Stimulated activated CD8-positive, alpha-beta memory T cell treated with anti-CD3 and anti-CD28 coated beads, Interleukin-4, amount 100 ng/mL, for 1 hour (primary cell): ENCODE measurements at places on chromosomes 7 and 10.

DNA sequence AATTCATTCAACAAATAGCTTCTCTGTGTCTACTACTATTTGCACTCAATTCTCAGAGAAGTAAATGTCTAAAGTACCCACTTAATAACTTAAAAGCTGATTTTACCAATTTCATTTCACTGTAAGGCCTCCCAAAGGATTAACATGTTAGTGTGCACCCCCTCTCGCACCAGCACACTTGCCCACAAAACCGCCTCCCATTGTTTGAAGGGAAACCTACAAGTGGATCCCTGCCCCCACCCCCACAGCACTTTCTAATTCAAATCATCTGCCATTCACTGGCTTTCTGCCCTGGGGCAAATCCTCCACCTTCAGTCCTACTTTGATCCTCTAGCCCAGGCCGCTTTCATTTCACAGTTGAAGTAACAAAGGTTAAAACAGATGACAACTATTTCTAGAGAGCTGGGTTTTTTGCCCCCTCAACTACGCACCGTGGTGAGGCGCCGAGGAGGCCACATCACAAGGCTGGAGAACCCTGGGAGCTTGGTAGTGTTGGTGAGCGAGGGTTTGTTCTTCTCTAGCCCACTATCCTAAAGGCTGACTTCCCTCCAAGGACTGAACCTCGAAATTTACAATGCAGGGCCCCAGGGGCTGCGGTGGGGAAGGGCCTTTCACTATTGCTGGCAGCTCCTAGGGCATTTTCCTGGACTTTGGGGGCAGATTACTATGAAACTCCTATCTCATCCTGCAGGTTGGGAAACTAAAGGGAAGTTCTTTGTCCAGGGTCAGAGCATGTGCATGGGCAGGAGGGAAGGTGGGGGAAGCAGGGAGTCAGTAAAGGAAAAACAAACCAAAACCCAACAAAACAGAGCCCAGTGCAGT is 517.4 kb upstream of the ZMIZ1 start:
- DNase-seq, result no peak

GRCh38 chr7:35839860-35840854 is 39.3 kb downstream of the SEPTIN7 start:
- DNase-seq, result no peak

GRCh38 chr7:41421056-41421455 is 281.8 kb downstream of the INHBA start:
- no peak for DNase-seq

DNA sequence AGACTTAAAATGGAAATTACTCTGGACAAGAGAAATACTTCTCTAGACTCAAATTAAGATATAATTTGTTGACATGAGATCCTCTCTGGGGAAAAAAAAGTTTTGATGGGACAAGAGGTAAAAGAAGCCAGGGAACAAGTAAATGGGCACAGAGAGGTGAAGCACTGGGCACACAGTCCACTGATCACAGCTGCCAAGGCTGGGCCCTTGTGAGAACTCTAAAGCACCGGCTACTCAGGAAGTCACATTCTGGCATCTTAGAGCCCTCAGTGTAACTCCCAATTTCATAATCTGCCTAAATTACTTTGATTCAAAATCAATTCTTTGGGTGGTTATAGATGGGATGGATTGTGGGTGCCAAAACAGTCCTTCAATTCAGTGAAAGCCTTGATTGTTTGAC is 123.2 kb upstream of the CACNA2D1 start:
- no peak for DNase-seq

DNA sequence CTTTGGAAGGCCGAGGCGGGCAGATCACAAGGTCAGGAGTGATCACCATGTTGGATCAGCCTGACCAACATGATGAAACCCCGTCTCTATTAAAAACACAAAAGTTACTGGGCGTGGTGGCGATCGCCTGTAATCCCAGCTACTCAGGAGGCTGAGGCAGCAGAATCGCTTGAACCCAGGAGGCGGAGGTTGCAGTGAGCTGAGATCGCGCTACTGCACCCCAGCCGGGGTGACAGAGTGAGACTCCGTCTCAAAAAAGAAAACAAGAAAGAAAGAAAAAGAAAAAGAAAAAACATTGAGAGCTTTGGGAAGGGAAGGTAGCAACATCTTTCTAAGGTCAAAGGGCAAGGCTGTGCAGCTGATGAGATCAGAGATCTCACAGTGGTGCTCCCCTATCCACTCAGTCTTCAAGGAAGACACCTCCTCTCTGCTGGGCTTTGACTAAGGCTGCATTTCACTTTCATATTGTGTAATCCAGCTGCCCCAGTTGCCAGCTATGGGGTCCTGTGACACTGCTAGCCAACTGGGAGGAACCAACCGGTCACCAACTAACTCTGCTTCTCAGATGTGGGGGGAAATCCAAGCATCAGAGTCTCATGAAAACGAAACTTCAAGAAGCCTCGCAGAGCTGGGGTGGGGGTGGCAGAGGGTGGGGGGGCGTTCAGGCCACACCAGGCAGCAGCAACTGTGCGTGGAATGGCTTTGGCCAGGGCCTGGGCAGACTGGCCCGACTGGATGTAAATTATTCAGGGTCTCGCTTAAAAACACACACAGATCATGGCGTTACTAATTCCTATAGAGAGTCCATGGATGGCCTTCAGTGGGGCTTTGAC is 1.5 kb downstream of the IL15RA start:
- no peak for DNase-seq

- no peak for DNase-seq
Measured at GRCh38 chr7:31734456-31734855, 47.4 kb downstream of the PPP1R17 start.

- DNase-seq, result no peak
Measured at GRCh38 chr7:45456747-45457524, 117.2 kb upstream of the ADCY1 start.

DNA sequence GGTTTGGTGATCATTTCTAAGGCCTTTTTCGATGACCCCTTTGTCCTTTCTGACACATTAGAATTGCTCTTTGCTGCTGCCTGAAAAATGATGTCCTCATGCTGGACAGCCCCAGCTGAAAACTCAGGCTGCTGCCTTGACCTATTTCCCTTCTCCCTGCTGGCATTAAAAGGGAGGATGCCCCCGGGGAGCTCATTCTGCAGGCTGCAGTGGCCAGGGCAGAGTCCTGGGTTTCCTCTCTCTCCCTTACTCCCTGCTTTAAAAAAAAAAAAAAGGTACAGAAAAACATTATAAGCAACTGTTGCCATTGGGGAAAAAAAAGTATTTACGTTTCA is 35.4 kb downstream of the LRRC4 start:
- DNase-seq, result no peak

GRCh38 chr7:40873248-40873647 is 738.4 kb downstream of the SUGCT start:
- DNase-seq, result no peak

DNA sequence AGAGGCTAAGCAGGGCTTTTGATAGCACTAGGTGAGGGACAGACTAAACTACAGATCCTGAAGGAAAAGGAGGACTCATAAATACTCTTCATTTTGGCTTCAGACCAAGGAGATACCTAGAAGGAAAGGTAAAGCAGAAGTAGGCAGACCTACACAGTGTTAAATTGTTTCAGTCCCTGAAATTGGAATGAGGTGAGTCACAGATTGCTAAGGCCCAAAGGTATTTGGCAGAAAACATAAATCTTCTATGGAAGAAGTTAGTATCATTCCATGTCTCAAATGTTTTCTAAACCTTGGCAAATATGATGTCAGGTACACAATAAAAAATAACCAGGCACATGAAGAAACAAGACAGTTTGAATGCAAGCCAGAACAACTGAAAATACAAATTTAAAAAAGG is 30.0 kb downstream of the MTERF1 start:
- DNase-seq, result no peak

DNA sequence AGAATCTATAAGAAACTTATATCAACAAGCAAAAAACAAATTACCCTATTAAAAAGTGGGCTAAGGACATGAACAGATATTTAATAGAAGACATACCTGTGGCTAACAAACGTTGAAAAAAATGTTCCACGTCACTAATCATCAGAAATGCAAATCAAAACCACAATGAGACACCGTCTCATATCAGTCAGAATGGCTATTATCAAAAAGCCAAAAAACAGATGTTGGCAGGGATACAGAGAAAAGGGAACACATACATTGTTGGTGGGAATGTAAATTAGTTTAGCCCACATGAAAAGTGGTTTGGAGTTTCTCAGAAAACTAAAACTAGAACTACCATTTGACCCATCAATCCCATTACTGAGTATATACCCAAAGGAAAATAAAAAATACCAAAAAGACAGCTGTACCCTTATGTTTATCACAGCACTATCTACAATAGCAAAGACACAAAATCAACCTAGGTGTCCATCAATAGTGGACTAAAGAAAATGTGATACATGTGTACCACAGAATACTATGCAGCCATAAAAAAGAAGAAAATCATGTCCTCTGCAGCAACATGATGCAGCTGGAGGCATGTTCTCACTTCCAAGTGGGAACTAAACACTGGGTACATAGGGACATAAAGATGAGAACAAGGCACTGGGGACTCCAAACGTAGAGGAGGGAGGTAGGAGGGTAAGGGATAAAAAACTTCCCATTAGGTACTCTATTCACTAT is 83.8 kb upstream of the TMEM168 start:
- DNase-seq, result no peak

- no peak for DNase-seq
Measured at GRCh38 chr7:95927756-95928155, 155.4 kb downstream of the DYNC1I1 start.

- no peak for DNase-seq
Measured at GRCh38 chr10:74909670-74910069, 83.3 kb downstream of the KAT6B start.

- DNase-seq, result no peak
Measured at GRCh38 chr7:30470163-30470770, 8.3 kb downstream of the NOD1 start.

- DNase-seq, result no peak
Measured at GRCh38 chr7:140084972-140085371, 22.2 kb upstream of the PARP12 start.

GRCh38 chr7:51134013-51134441 is 182.6 kb downstream of the COBL start:
- DNase-seq, result no peak

GRCh38 chr10:72503241-72503640 is 122.6 kb downstream of the MICU1 start:
- no peak for DNase-seq

- no peak for DNase-seq
Measured at GRCh38 chr10:131143425-131144165, 167.9 kb downstream of the TCERG1L start.

GRCh38 chr10:125344573-125345171 is 184.3 kb upstream of the CTBP2 start:
- no peak for DNase-seq

GRCh38 chr7:106258789-106259188 is 26.0 kb downstream of the NAMPT start:
- DNase-seq, result no peak

GRCh38 chr10:117675514-117676055 is 133.0 kb downstream of the EMX2 start:
- no peak for DNase-seq

DNA sequence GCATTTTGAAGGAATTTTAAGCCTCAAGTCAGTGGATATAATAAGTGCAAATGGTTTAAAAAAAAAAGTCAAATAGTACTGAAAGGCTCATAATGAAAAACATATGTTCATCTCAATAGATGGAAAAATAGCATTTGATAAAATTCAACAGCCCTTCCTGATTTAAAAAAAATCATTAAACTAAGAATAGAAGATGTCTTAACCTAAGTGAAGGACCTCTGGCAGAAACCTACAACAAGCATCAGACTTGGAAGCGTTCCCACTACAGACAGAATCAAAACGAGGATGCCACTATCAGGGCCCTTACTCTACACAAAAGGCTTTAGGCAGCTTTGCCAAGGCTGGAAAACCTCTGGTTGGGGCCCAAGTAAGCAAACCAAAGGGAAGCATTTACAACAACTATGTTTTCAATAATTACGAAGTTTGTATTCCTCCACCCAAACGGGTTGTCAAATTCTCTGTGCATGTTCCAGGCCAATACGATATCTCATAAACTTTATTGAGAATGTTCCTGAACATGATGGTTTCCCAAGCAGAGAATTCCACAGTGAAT is 45.1 kb downstream of the CYTH3 start:
- DNase-seq, result no peak

DNA sequence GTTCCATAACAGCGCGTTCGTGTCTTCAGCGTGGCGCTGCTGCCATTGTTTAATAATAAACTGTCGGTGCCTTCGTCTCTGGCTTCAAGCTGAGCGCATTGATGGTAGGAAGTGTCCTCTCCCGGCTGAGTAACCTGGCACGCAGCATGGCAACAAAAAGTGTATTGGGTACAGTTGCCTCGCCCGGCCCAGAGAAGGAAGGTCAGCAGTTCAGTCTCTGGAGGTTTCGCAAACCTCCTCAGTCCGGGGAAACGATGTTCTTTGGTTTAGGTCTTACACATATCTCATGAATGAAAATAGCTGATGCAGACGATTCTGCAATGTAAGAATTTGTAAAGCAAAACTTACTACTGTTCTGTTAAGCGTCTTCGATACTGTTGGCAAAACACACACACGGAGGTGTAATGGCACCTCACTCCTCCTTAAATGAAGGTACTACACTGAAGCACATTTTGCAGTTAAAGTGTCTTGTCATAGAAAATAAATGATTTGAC is 739 bp upstream of the CCDC186 start:
- DNase-seq, result no peak

GRCh38 chr7:103075337-103075918 is 488 bp downstream of the ARMC10 start:
- peak; percentile 20 for DNase-seq

GRCh38 chr10:17616403-17617030 is 657 bp downstream of the HACD1 start:
- DNase-seq, result no peak

DNA sequence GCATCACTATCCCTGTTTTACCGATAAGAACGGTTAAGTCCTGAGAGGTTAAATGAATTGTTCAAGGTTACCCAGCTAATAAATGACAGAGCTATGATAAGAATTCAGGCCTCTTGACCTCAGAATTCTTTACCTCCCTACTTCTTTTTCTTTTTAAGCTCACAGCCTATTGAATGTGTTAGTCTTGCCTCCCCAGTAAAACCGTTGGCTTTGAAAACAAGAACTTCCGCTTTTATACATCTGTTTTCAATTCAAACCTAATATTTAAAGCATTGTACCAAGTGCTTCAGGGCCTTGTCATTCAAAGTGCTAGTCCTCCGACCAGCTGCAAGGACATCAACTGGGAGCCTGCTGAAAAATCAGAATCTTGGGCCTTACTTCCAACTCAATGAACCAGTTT is 15.6 kb downstream of the SEC31B start:
- DNase-seq, result no peak

- no peak for DNase-seq
Measured at GRCh38 chr7:101845974-101846373, 28.5 kb downstream of the CUX1 start.
